ENCODE measurements at places on chromosomes 6 and 20.

DNA sequence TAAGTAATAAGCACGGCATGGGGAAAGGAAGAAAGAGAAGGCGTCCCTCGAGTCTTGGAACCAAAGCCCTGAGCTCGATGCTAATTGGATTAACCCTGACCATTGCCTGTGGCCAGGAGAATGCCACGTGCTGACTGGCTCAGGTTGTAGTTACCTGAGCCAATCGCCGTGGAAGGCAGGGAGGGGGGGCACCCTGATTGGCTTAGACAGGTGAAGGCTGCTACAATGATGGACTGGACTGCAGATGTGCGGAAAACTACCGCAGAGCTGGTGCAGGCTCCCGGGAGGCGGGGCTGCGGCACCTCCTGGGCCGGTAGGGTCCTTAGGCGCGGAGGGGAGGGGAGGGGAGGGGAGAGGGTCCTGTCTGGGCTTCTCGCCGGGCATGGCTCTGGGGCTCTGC lies 121.3 kb downstream of the TFAP2C start:
- DNase-seq = no peak

GRCh38 chr6:75275067-75275466 lies 9.5 kb downstream of the TMEM30A start:
- peak; percentile 89 for DNase-seq

DNA sequence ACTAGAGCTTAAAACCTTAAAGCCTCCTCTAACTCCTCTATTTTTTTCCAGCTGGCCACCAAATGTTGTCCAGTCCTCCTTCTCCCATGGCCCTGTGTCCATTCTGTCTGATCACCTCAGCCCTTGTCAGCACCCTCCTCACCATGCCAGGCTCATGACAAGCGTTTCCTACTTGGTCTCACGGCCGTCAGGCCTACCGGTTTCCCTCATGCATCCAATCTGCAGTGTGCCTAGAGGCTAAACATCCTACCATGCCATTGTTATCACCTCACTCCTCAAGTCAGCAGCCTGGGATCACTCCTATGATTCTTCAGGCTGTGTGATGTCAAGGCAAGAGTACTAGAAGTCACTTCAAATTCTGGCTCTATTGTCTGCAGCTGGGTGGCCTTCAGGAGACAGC lies 9.6 kb upstream of the TJAP1 start:
- no peak for DNase-seq

DNA sequence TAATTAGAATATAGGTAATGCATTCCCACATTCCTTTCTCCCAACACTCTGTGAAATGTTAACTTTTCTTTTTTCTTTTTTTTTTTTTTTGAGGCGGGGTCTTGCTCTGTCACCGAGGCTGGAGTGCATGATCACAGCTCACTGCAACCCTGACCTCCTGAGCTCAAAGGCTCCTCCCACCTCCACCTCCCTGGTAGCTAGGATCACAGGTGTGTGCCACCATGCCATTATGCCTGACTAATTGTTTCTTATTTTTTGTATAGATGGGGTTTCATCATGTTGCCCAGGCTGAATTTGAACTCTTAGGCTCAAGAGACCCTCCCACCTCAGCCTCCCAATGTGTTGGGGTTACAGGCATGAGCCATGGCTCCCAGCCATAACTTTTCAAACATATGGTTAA lies 135.7 kb upstream of the SHLD1 start:
- no peak for DNase-seq

- DNase-seq = peak; percentile 53
Observed at GRCh38 chr6:31621991-31622390, 1.5 kb downstream of the PRRC2A start.

- DNase-seq = peak; percentile 81
Observed at GRCh38 chr6:158819213-158819976, at the start of gene EZR. Gene EZR (minus strand): TSS chr6:158819368. CDS start chr6:158818093, 1,275 bp downstream.

DNA sequence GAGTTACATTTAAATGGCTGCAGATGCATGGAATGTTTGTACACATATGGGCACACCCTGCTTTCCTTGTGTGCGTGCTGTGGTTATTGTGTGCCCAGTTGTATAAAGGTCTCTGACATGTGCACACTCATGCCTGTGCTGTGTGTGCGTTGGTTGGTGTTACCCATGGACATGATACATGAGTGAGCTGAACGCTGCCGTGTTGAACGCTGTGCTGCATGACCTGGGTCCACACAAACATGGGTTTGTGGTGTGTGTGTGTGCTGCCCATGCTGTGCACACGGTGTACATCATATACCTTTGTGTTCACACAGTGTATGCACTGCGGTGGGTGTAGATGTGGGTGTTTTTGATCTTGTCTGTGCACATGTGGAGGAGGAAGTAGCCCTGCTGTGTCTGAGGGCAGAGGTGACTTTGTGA lies 54.4 kb downstream of the TOX2 start:
- DNase-seq = no peak

DNA sequence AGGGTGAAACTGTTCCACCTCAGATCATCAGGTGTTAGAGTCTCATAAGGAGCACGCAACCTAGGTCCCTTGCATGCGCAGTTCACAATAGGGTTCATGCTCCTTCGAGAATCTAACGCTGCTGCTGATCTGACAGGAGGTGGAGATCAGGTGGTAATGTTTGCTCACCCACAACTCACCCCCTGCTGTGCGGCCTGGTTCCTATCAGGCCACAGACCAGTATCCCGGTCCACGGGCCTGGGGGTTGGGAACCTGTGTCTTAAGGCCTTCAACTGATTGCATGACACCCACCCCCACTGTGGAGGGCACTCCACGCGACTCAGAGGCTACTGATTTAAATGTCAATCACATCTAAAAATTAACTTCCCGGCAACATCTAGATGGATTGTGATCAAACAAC lies 411.2 kb upstream of the SULF2 start:
- DNase-seq = no peak

- DNase-seq = no peak
Observed at GRCh38 chr6:157235600-157236039, 87.7 kb downstream of the TMEM242 start.

DNA sequence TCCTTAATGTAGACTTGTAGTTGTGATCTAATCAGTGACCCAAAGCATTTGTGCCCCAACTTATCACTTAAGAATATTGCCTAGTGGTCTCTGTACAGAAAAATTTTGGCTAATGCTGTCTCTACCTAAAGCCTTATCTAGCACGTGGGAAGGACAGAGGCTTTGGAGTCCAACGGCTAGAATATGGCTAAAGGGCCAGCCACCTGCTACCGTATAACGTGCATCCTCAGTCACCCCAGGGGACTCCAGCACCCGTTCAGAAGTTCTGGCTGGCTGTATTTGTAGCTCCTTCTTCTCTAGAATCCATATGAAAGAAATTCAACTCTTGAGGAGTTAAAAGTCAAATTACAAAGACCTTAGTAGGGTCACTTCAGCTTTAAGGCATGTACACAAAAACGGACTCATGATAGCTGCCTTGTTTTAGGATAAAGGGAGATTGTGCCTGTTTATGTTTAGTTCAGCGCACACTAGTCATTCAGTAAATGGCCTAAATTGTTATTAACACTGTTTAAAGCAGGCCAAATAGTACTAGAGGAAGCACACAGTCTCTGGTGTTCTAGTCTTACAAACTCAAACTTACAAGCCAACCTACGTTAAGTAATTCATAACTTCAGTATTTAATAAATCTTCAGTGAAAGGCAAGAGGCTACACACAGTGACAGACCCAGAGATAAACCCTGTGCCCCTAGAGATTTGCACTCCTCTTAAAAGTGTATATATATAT lies 407.5 kb upstream of the PLCB4 start:
- DNase-seq = no peak

DNA sequence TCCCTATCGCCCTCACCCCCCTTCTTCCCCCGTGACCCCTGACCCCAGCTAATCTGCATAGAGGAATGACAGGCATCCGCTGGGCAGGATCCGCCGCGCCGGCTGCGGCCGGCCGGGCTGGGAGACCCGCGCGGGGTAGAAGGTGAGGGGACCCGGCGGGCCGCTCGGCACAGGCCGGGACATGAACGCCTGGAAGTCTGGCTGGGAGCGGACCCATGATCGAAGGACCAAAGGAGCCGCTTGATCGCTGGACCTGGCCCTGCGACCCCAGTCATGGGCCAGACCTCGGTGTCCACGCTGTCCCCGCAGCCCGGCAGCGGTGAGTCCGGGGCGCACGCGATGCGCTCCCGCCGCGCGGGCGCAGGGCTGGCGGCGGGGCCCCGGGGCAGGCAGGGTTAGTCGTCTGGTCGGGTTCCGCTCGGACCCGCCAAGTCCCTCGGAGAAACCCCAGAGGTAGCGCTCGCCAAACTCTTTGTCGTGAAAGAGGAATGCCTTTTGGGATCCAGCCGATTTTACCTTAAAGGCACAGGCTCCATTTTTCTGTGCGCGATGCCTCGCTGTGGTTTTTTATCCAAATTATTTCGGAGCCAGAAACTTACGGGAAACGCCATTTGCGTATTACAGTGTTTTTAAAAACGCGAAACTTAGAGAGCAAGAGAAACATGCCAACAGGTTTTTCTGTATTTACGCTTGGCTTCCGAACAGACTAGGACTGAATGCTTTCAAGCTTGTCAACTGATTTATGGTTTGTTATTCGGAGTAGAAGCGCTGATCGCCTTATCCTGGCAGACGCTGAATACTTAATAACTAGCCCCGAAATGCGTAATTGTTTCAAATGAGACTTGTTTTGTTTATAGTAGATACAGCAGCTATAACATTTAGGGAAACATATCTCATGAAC lies at the start of gene PHACTR2:
Gene PHACTR2, plus strand, starts transcription at position 75 of the 901 bp plus-strand sequence. Its CDS starts 199 bp downstream, at position 274.
- DNase-seq = peak; percentile 57

- DNase-seq = peak; percentile 83
Observed at GRCh38 chr6:146700078-146700686, 101.4 kb downstream of the ADGB start.

DNA sequence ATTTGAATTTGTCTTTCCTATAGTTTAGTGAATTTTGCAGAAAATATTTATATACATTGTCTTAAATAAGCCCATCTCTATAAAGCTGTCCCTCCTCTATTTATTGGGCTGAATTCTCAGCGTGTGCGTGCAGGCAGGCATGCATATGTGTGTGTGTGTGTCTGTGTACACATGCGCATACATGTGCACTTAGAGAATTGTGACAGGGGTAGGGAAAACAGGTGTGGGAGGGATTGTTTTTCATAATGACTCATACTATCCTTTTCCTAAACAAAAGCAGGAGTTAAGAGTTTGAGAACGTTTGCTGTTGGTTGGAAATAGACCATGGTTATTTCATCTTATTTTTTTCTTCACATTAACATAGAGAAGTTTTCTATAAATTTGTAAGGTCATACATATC lies 43.4 kb upstream of the FABP7 start:
- DNase-seq = peak; percentile 36

DNA sequence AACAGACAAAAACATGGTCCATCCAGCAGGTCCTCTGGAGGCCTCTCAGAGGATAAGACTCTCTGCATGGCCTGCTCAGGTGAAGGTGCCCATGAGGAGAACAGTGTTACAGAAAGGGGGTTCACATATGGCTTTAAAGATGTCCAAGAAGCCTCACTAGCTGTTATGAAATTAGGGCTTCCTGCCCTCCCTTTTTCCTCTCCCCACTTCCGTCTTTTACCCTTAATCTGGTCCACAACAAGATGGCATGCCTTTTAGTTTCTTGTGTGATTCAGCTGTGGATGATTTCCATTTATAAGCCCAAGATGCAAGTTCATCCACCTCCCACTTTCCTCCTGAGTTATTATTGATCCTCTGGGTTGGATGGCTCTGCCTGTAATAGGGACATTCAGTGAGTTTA lies 14.0 kb downstream of the GCNT2 start:
- no peak for DNase-seq

DNA sequence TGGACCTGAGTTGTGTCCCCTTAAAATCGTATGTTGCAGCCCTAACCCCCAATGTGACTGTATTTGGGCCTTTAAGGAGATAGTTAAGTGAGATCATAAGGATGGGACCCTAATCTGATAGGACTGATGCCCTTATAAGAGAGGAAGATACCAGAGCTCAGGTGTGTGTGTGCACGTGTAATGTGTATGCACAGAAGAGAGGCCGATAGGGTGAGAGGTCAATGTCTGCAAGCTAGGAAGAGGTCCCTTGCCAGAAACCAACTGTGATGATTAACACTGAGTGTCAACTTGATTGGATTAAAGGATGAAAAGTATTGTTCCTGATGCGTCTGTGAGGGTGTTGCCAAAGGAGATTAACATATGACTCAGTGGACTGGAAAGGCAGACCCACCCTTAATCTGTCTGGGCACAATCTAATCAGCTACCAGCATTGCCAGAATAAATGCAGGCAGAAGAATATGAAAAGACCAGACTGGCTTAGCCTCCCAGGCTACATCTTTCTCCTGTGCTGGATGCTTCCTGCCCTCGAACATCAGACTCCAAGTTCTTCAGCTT lies 299.8 kb downstream of the LRFN2 start:
- no peak for DNase-seq

- peak; percentile 89 for DNase-seq
Observed at GRCh38 chr20:6142348-6142993, 19.6 kb upstream of the FERMT1 start.

DNA sequence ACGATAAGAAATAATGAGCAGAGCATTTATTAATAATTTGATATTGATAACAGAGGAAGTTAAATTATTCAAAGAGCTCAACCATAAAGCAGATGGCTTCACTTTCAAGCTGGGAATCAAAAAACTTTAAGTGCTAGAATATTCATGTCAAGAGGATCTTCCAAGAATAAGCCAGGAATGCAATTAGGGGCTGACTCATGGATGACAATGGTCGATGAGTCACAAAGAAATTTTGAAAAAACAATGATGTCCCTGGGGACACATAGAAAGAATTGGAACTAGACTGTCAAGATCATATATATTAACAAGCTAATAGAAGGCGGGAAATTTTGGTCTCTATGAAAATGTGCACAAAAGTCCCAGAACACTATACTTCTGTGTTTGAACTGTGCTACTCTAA lies 304.1 kb downstream of the LAMA2 start:
- peak; percentile 87 for DNase-seq

- no peak for DNase-seq
Observed at GRCh38 chr6:36442103-36442670, 467 bp downstream of the PXT1 start.

- no peak for DNase-seq
Observed at GRCh38 chr6:70537266-70537665, 29.5 kb upstream of the SDHAF4 start.

- DNase-seq = peak; percentile 64
Observed at GRCh38 chr6:160455541-160456213, 107.5 kb downstream of the SLC22A3 start.

- no peak for DNase-seq
Observed at GRCh38 chr6:18424201-18424600, 37.1 kb downstream of the RNF144B start.
